IMR-90 (cell line): ENCODE measurements at places on chromosomes 3 and 15. TPM values are rescaled to one million over a fixed set of nuclear protein-coding genes. Genes with fewer than 3 reads are reported as not detected.

- DNase-seq: no peak
Observed at GRCh38 chr15:72365844-72366243, 10.0 kb downstream of the HEXA start.

DNA sequence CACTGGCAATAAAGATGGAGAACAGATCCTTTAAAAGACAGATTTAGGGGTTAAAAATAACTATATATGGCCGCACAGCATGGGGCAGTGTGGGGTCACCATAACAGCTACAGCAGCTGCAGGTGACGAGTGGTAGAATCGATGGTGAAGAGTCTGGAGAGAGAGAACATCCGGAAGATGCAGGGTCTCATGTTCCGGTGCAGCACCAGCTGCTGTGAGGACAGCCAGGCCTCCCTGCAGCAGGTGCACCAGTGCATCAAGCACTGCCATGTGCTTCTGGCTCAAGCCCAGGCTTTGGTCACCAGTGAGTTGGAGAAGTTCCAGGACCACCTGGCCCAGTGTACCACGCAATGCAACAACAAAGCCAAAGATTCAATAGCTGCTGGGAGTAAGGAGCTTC lies 93.7 kb upstream of the IMPG2 start:
- DNase-seq: no peak

- DNase-seq: no peak
Observed at GRCh38 chr3:56860939-56861338, 59.2 kb upstream of the ARHGEF3 start.

DNA sequence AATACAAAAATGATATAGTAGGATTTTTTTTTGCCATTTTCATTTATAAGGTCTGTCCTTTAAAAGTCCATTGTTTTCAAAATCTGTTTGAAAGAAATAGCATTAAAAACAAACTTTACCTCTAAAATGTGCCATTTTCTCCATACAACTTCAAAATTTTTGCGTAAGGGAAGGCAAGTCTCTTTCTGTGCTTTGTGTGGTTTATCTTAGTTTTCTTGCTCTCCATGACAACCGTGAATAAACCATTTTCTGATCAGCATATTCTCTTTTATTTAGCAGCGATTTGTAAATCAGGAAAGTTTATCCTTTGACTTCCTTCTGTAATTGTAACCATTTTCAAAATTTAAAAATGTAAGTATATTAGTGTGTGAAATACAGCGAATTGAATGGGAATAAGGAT lies 147.9 kb upstream of the CGNL1 start:
- DNase-seq: no peak

CFAP20DC gene
- polyA plus RNA-seq: 0.96 and 1.2 TPM in 2 replicates

SAMD7 gene
- polyA plus RNA-seq: not detected in 2 replicates

DNA sequence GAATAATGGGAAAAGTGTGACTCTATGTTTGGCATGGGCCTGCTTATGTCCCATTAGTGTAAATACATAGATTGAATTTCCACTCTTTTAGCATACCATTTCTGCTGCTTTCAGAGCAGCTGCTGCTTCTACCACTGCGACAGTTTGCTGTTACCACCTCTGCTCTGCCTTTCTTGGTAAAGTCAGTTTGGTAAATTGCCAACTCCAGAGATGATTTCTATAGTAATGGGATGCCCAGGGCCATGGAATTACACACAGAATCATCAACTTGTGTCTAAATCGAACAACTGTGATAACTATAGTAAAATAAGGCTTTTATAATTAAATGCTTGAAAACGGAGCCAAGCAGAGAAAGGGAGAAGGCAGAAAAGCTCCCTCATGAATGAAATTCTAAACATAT lies 168.4 kb upstream of the VEPH1 start:
- DNase-seq: no peak

- no peak for DNase-seq
Observed at GRCh38 chr3:7764115-7764514, 737.5 kb upstream of the LMCD1 start.

DNA sequence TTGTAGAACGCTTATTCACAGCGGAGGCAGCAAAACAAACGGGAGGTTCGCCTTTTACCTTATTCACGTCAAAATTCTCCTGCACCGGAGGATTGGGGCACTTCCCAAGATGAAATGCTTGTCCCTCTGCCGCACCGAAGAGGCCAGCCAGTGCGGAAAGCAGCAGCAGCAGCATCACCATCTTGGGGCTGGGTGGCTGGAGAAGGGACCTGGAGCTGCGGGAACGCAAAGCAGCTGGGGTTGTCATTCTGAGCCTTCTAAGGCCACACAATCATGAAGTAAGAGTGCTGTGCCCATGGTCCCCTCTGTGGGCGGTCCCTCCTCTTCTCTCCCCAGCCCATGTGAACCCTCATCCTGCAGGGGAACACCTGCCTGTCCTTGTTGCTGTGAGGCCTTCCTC lies 4.5 kb downstream of the APOD start:
- no peak for DNase-seq

- DNase-seq: peak; percentile 16
Observed at GRCh38 chr3:57078344-57078634, 17.8 kb downstream of the SPATA12 start.

GRCh38 chr3:30135190-30135589 lies 471.2 kb upstream of the TGFBR2 start:
- no peak for DNase-seq

GRCh38 chr3:41679374-41679773 lies 282.5 kb downstream of the ULK4 start:
- peak; percentile 69 for DNase-seq

DNA sequence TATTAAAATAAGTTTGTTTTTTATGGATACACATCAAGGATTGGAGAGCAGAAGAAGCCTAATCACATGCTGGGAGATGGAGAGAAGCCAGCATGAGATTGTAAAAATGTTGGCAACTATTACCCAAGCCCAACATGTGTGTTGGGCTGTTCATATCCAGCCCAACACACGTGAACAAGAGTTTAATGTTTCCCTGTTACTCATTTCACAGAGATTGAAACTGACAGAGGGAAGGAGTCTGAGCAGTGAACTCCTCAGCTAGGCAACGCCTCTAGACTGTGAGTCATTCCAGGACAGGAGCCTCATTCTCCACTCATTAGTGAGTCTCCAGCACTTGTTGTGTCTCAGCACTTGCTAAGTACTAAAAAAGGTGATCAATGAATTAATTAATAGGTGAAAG lies 43.2 kb upstream of the CMSS1 start:
- peak; percentile 74 for DNase-seq

FHIT gene
- polyA plus RNA-seq: 0.07 TPM in 1 of 2 replicates, not detected in the other

DCLK3 gene
- not detected in 2 replicates for polyA plus RNA-seq

- no peak for DNase-seq
Observed at GRCh38 chr15:73442421-73442820, 543 bp upstream of the REC114 start.

- DNase-seq: no peak
Observed at GRCh38 chr3:81952141-81952540, 190.7 kb upstream of the GBE1 start.

HIGD2B gene
- not detected in 2 replicates for polyA plus RNA-seq

GRCh38 chr3:43418601-43419272 lies 132.4 kb downstream of the SNRK start:
- DNase-seq: peak; percentile 71

DNA sequence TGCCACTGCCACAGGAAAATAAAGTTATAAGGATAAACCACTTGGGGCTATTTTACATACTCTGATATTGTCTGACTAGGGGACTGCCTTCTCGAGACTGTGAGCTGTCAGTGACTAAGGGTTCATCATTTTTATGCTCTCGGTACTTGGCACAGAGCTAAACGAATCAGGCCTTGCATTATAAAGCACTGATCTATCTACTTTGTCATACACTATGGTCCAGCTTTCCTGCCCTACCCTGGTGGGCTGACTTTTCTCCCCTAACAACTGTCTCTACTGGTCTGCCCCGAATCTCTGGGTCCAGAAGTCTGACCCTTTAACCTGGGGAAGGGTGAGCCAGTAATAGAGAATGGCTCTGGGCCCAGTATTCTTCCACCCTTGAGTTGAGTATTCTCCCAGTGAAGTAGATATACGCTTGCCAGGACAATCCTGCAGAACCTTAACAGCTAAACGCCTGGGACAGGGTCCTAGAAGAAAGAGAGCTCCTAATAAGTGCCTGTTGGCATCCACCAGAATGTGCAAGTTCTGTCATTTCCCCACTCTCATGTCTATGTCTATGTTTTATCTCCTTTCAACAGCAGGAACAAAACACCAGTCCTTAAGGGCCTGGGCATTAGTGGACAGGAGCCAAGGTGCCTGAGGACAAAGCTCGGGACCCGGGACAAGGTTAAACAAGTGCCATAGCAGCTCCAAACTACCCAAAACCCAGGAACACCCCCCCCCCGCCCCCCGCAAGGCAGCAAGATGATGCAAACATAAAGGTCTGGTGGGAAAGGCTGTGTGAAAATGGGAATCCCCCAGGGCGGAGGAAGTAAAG lies 1.2 kb downstream of the LARP6 start:
- peak; percentile 88 for DNase-seq

GRCh38 chr3:52696830-52697631 lies 8.6 kb downstream of the GLT8D1 start:
- DNase-seq: no peak

- no peak for DNase-seq
Observed at GRCh38 chr3:111911446-111911845, 52.4 kb downstream of the PHLDB2 start.

WDR76 gene
- polyA plus RNA-seq: 4.7 and 4.8 TPM in 2 replicates

DNA sequence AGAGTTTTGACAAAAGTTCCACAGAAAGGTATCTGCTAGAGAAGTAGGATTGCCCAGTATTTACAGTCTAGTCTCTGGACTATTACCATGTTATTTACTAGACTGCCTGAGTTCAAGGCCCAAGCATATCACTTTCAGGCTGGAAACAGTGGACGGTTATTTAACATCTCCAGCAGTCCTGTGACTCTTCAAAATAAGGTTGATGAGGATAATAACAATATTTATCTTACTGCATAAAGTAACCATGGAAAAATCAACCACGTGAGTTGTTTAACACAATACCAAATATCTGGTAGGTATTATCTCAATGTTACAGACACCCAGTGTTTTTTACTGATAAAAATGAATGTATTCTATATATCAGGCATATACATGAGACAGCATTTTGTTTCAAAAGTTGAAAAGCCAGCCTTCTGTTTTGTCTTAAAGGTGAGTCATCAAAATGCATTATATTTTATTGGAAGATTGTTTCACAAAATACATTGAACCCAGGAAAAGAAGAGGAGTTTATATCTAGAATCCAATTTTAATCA lies 535.8 kb downstream of the TBL1XR1 start:
- no peak for DNase-seq

- DNase-seq: no peak
Observed at GRCh38 chr15:41323611-41324010, 8.8 kb downstream of the OIP5 start.

- DNase-seq: no peak
Observed at GRCh38 chr15:90115783-90116182, 13.5 kb upstream of the IDH2 start.
